ENCODE measurements at places on chromosomes 3 and 15. TPM values are rescaled to one million over a fixed set of nuclear protein-coding genes. Genes with fewer than 3 reads are reported as not detected.
A peak's percentile ranks its signal among the peaks of the same experiment; 100 is the strongest.

PARP9 gene
- total RNA-seq = 1.0 TPM

GRCh38 chr15:80275961-80276360, 23.9 kb upstream of the CTXND1 start:
- no peak for DNase-seq

FES gene
- 11.7 TPM for total RNA-seq

DNA sequence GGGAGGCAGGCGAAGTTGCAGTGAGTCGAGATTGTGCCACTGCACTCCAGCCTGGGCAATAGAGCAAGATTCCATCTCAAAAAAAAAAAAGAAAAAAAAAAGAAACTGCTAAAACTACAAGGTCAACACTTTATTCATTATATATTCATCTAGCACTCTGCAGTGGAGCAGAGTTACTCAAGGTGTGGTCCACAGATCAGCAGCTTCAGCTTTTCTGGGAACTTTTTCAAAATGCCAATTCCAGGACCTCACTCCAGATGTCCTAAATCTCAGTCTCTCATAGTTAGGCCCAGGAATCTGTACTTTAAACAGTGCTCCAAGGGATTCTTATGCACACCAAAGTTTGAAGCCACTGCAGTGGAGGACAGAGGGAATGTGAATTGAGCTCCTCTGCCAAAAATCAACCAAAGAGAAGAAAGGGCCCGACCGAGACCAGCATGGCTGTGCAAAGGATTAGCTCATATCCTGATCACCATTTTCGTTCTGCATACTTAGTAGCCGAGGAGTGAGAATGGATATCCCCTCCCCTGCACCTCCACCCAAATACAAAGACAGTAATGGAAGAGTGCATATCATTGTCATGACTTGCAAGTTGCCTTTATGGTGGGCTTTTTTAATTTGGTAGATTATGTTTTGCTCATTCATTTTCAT, 201.9 kb downstream of the MEX3B start:
- DNase-seq = no peak

DNA sequence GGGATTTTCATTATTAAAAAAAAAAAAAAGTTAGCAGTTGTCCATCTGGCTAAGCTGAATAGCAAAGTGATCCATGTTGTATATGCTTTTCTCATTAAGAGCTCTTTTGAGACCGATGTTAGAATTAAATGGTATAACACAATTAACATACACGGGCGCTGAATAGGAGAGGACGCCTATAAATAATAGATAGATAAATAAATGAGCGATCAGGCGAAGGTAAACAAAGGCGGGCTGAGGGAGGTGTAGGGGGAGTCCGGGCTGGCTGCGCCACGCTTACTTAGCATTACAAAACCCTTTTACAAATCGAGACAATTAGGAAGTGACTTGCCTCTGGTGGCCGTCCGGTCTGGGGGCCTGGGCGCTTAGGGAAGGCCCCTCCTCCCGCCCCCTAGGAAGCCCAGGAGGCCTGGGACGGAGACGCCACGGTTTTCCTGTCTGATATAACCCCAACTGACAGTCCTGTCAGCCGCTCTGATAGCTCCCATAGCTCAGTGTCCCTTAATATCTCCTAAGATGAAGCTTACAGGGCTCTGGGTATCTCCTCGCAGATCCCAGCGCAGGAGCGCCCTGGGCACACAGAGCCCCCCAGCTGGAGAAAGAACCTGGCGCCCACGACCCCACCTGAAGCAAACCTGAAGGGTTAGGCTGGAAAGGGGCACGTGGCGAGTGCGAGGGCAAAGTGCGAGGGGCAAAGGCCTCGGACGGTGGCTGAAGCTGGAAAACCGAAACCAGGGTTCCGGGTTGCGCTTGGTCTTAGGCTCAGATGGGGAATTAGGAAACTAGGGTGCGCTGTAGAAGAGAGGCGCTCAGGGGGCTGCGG, 3.6 kb downstream of the SOX14 start:
- peak; percentile 93 for DNase-seq

- DNase-seq = peak; percentile 73
These were observed 532 bp downstream of the B4GALT4 start for GRCh38 chr3:119240101-119240590.

DNA sequence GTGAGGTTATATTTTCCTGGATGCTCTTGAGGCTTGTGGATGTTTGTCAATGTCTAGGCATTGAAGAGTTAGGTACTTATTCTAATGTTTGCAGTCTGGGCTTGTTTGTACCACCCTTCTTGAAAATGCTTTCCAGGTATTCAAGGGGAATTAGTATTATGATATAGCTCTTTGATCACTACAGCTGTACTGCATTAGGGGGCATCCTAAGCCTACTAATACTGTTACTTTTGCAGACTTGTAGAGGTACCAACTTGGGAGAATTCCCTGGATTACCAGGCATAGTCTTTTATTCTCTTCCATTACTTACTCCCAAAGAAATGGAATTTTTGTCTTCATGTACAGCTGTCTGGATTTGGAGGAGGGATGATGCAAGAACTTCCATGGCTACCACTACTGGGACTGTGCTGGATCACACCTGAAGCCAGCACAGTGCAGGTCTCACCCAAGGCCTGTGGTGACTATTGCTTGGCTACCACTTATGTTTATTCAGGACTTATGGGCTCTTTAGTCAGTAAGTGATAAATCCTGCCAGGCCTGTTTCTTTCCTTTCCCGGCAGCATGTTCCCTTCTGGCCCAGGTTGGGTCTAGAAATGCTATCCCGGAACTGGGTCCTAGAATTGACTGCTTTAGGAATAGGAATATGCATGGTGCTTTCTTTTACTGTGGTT, 402.9 kb downstream of the IL20RB start:
- DNase-seq = no peak

DNA sequence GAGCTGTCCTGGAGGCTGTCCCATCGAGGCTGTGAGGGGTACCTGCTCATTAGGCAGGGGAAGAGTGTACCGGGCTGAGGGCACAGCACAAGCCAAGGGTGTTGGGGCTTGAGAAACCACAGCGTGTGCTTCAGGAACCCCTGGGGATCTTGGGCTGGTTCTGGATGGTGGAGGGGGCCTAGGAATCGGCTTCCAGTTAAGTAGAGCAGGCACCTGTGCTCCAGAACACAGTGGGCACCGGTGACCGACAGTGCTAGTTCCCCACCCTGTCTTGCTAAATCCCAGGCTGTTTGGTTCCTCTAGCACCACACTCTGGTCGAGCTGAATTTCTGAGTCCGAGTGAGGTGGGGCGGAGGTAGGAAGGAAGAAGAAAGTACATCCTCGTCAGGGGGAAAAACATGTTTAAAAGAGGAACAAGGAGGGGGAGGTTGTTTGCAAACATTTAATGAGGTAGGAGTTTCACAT, 29.1 kb downstream of the SLC6A6 start:
- no peak for DNase-seq

Measured in neural progenitor cell (in vitro differentiated cells).